ENCODE measurements at places on chromosomes 5 and 9. TPM values are rescaled to one million over a fixed set of nuclear protein-coding genes. Genes with fewer than 3 reads are reported as not detected.

The IL9 gene
- total RNA-seq: not detected

The CDH12 gene
- total RNA-seq: not detected

DNA sequence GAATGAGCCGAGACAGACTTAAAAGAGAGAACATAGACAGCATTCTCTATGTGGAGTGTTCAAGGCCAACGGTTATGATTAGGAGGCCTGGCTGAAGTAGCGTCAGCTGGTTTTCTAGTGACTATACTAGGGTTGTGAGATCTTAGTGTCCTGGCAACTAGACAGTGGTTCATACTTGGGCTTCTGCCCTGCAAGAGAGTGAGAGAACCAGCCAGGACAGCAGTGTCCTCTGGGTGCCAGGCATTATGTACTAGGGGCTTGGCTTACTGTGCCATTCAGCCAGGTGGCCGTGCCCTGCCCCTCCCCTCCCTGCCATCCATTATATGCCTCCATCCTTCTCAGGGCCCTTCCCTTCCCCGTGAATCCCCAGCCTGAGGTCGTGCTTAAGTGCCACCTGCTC lies 56.8 kb downstream of the TRIO start:
- peak; percentile 61 for DNase-seq

DNA sequence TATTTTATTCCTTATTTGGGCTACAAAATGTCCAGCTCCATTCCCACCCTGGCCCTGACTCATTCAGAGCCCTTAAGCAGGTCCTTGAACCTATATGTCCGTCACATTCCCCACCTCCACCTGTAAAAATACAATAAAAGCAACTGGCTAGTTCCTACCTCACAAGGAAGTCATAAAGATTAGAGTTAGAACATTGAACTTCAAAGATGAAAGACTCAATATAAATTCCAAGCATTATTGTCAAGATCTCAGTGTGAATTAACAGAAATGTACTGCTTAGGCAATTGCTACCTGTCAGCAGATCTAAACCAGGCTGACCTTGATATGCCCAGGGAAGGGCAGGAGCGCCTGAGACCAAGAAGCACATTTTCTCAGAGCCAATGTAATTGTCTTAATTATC lies 221.8 kb downstream of the ENC1 start:
- no peak for DNase-seq

GRCh38 chr5:159921721-159922120 lies 5.4 kb downstream of the ADRA1B start:
- DNase-seq: no peak

GRCh38 chr9:122261469-122261881 lies 3.2 kb downstream of the RBM18 start:
- DNase-seq: peak; percentile 79

GRCh38 chr9:89996116-89996515 lies 391.3 kb downstream of the GADD45G start:
- DNase-seq: no peak

- no peak for DNase-seq
Measured at GRCh38 chr5:17370651-17371050, 127.4 kb upstream of the TAF11L2 start.

DNA sequence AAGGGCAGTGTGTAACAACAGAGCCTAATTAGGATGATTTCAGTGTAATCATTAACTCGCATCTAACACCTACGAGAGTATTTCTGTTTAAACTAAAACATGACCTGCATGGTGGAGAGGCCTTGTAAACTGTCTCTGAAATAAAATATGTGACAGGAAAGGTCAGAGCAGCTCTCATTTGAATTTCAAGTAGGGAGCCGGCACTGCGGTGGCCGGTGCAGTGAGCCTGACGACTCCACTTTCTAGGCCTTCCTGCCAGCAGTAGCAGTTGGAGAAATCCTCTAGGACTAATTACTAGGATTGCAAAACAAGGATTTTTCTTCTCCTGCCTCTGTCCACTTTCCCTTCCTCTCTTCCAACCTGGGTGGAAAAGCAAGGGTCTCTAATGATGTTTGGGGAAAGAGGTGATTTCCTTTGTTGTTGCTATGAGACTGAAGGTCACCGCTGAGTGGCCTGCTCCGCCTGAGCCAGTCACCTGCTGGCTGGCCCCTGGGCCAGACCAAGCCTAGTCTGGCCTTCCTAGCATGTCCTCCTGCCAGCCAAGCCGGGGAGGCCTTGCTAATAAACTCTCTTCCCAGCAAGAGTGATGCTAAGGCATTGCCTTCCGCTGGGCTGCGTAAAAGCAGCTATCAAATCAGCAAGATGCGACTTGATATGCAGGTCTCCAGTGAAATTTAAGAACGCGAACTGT lies 245.7 kb downstream of the PSAT1 start:
- no peak for DNase-seq

All from psoas muscle (tissue), 8 donors.